ENCODE measurements at places on chromosomes 2 and 18.

GRCh38 chr2:16728351-16729136 lies 62.9 kb upstream of the CYRIA start:
- no peak for DNase-seq

DNA sequence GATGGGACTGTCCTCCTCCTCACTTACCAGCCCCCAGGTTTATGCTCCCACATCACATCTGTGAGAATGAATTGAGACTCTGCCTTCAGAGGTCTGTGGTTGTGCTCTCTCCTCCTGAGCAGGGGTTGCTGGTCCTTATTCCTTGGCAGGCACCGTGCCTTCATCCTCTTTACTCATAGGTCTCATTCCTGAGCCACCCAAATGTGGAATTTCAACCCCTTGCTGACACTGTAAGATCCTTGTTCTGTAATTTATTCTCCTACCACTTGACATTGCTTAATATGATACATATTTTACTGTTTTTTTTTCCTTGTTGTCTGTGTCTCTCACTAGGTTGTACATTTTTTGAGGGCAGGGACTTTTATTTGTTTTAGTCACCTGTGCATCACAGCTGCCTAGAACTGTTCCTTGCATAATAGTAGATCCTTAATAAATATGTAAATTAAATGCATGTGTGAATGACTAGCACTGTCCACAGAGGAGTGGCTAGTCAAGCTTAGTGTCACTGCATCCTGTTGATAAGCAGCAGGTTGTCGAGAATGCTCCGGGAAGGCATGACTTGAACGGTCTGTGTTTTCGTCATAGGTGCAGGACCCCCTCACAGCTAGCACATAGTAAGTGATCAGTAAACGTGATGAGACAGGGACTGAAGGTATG lies 180.6 kb downstream of the ZNF407 start:
- no peak for DNase-seq

- DNase-seq, result no peak
Observed at GRCh38 chr2:230912046-230912445, 13.0 kb downstream of the GPR55 start.

DNA sequence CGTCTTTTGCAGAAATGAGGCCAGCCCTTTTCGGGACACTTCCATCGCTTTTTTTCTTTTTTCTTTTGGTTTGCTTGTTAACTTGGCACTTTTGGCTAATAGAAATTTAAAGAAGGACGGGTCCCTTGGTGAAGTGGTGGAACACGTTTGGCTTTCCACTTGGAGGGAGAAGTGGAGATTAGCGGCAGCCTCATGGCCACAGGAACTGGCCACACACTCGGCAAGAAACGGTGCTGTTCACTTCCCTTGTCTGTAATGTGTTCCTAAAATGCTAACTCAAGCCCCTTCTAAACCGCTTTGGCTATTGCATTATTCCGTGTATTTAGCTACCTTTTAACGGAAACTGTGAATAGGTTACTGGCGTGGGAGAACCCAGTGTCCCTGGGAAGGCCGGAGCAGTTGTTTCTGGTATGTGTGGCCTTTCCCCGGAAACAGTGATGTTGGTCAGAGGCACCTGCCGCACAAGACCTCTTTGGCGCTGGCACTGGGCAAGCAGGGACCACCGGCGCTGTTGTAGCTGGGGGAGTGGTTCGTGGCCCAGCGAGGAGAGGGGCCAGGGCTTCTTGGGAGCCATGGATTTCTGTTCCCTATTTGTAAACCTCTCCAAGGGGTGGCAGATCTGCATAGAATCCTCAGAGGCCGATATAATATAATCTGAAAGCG lies 981 bp downstream of the RAMP1 start:
- no peak for DNase-seq

- no peak for DNase-seq
Observed at GRCh38 chr2:107336526-107336925, 450.6 kb upstream of the ST6GAL2 start.

GRCh38 chr2:146503366-146503765 lies 1341.5 kb upstream of the ACVR2A start:
- no peak for DNase-seq

- no peak for DNase-seq
Observed at GRCh38 chr18:38930881-38931753, 1365.5 kb upstream of the CELF4 start.

- no peak for DNase-seq
Observed at GRCh38 chr2:102253753-102254150, 57.6 kb upstream of the IL1RL1 start.

DNA sequence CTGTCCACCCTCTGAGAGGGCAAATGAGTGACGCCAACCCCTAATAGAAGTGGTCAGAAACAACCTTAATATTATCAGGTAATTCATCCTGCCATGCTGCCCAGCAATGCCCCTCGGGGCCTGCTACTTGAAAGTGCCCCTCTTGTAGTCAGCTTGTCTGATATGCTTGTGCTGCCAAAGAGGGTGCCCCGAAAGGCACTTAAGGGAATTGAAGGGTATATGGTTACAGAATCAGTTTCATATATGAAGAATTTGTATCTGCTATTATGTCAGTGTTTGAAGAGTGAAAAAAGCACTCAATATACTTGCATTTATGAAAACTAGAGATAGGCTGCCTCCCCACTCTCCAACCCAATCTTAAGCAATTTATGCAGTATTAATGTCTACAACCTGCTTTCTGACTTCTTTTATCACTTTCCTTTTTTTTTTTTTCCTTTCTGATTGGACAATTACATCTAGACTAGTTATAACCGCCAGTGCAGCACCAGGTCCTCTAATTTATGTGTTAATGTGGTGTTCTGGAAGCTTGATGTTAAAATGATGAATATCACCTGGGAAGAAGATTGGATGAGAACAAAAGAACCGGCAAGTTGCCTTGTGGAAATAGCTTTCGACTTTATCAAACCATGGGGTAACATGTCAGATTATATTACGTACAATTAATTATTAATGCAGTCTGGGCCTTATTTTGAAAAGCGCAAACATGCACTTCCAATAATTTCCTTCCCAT lies 646.9 kb upstream of the ACVR2A start:
- DNase-seq, result no peak

- DNase-seq, result no peak
Observed at GRCh38 chr2:121008975-121009374, 273.3 kb downstream of the GLI2 start.

DNA sequence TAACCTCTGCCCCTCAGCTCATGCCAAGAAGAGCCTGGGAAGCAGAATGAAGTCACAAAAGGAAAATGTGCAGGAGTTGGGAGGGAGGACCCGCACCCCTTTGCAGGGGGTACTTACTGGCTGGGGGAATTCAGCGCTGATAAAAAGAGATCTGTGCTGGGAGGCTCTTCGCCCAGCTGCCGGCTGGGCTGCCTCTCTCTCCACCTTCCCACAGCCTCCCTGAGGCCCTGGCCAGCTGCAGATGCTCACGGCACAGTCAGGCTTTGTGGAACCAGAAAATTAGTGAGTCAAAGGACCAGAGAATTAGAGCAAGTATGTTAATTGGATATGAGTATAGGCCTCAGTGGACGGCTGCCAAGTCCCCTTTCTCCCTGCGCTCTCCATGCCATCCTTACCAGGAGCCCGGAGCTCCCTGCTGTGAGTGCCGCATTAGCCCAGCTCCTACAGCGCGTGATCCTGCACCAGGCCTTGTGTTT lies 181.7 kb upstream of the SH3BP4 start:
- DNase-seq, result peak; percentile 90

- no peak for DNase-seq
Observed at GRCh38 chr2:26245231-26245732, 543 bp downstream of the HADHB start.

DNA sequence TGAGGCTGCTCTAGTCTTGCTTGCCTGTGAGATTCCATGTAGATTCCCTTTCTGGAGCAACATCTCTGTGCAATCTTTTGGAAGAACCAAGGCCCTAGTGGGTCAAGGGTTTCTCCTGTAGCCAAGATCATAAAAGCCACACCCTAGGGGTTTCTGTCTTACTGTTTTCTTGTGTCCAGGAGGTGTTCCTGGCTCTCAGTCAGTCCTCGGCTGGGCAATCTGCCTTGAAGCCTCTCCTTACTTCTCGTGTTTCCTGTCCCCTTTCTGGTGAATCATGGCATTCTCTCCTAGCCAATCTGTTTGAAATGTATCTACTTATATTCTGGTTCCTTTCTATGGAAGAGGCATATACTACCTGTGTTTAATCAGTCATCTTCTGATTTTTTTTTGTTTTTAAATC lies 484.8 kb upstream of the UBE2E3 start:
- DNase-seq, result no peak

DNA sequence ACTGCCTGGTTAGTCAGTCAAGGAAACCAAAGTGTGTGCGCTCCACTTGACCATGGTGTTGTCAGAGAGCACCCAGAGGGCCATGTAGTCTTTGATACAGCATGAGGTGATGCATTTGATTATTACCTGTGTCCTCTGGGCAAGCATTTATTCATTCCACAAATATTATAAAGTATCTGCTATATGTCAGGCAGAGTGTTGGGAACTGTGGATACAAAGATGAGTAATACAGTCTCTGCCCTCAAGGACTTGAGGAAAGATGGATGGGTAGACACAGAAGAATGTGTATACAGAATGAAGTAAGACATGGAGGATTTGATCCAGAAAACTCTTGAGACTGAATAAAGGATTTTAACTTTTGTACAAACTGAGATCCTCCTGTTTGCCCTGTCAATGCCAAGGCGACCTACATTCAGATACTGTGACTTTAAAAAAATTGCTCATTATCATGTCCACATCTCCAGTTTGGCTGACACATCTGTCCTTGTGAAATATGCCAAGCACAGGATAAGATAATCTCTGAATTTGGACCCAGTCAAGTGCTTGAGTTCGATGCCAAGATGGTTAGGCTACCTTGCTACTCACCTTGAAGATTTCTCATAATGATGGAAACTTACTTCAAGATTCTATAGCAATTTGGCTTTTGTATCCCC lies 50.8 kb downstream of the ACYP2 start:
- no peak for DNase-seq

DNA sequence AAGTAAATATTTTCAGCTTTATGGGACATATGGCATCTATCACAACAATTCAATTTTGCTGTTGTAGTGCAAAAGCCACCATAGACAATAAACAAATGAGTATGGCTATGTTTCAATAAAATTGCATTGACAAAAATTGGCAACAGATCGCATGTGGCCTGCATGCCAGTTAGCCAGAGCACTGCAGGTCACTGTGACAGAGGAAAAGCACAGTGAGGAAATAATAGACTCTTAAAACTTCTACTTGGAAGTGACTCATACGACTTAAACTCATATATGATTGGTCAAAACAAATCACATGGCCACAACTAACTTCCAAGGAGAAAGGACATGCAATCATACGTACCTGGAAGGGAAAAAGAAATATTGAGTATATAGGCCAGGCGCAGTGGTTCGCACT lies 44.4 kb downstream of the EXOC6B start:
- DNase-seq, result peak; percentile 18

GRCh38 chr2:23838581-23838980 lies 88.3 kb downstream of the ATAD2B start:
- no peak for DNase-seq

GRCh38 chr2:73402386-73403103 lies 16.9 kb downstream of the ALMS1 start:
- no peak for DNase-seq

GRCh38 chr2:161122772-161123530 lies 37.3 kb upstream of the TANK start:
- DNase-seq, result no peak

GRCh38 chr2:222733470-222733845 lies 62.0 kb downstream of the MOGAT1 start:
- no peak for DNase-seq

- DNase-seq, result no peak
Observed at GRCh38 chr2:60979231-60979630, 38.3 kb upstream of the PEX13 start.

- no peak for DNase-seq
Observed at GRCh38 chr2:86216575-86217555, 17.6 kb downstream of the MRPL35 start.

DNA sequence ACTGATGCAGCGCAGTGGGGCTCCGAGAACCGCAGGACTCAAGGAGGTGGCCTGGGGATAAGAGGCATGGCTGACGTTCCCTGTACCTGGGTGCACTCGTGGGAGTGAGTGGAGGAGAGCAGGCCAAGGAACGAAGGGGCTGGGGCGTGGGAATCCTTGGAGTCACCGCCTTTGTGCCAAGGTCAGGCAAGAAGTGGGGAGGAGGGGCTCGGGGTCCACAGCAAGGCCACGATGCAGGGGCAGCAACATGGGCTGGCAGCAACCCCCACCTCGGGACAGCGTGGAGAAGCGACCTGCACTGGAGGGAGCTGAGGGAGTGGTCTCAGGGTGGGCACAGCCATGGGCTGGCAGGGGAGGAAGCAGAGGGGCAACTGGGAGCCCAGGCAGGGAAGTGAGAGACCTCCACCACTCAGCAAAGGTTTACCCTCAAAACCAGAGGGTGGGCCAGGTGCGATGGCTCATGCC lies 18.6 kb downstream of the ARID5A start:
- DNase-seq, result no peak

DNA sequence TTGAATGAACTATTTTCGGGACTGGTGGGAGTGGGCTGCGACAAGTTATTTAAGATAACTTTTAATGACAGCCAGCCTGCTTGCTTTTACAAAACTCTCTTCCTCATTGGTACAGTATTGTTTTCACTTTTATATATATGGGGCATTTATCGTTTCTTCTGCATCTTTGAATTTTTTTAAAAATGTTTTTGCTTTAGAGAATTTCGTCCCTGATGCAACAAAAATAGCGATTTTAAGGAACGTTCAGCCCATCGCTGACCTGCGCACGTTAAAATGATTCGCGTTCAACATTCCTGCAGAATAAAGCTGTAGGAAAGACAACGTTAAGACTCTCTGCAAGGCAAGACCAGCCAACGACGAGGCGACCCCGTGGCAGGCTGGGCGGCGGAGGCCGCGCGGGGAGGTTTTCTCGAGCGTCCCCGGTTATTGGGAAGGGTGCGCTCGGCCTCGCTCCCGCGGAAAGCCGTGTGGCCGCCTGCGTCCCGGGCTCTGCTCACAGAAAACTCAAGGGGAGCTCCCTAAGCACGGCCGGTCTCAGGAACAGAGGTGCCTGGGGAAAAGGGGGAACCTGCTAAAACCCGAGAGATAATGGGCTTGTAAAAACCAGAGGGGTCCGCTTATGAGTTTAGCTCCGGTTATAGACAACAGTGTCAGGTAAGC lies 3.0 kb downstream of the PAX8 start:
- no peak for DNase-seq

- DNase-seq, result no peak
Observed at GRCh38 chr2:43274055-43274454, 47.6 kb upstream of the ZFP36L2 start.

GRCh38 chr18:13390196-13390595 lies 171.6 kb downstream of the LDLRAD4 start:
- peak; percentile 95 for DNase-seq

DNA sequence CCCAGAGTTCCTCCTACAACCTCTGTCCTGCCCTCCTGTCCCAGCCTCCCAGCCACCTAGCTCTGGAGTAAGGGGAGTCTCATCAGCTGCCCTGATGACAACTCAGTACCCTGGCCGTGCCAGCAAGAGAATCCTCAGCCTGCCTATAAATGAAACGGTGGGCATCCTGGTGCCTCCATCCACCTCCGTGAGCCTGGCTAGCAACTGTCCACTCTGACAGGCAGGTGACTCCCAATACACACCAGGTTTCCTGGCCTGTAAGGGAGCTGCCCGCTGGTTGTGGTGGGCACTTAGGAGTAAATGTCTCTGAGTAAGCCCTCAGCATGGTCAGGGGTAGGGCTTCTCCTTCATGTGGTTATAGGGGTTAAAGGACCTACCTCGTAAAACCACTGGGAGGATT lies 81.5 kb downstream of the XDH start:
- DNase-seq, result no peak

- DNase-seq, result no peak
Observed at GRCh38 chr2:230829959-230830358, 34.8 kb upstream of the ITM2C start.
